ENCODE measurements at places on chromosomes 3 and 15.

- DNase-seq, result no peak
Observed at GRCh38 chr3:151743855-151744254, 10.1 kb downstream of the AADACL2 start.

GRCh38 chr3:44981220-44981619 lies 5.2 kb downstream of the EXOSC7 start:
- DNase-seq, result no peak

DNA sequence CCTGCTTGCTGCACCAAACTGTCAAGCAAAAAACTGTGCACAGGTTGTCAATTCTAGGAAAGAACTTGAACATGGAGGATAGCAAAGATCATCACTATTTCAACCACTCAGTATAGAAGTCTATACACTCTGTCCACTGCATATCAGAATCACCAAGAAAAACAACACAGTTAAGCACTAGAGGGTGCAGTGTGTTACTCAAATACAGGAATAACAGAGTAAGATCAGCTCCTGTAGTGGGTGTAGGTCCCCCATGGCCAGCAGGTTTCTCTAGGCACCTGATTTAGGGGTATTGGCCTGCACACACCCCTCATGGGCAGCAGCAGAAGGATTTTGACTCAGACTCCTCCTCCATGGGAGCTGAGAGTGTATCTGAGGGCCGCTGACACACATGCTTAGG lies 464.1 kb downstream of the EPHA6 start:
- DNase-seq, result no peak

- no peak for DNase-seq
Observed at GRCh38 chr15:39084674-39085530, 496.0 kb upstream of the THBS1 start.

DNA sequence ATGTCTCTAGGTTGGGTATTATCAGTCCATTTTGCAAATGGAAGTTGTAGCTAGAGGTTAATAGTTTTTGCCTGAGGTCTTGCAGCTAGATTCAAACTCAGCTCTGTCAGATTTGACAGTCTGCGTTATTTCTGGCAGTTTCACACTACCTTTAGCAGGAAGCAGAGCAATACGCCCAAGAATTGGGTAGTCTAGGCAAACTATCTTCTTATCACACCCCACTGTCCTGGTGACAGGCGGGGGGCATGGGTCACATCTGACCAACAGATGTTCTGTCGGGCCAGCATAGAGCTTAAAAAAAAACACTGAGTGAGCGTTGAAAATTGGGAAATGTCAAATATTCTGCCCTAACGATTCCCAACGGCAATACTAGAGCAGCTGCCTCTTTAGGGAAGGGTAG lies 5.7 kb downstream of the GPR160 start:
- no peak for DNase-seq

DNA sequence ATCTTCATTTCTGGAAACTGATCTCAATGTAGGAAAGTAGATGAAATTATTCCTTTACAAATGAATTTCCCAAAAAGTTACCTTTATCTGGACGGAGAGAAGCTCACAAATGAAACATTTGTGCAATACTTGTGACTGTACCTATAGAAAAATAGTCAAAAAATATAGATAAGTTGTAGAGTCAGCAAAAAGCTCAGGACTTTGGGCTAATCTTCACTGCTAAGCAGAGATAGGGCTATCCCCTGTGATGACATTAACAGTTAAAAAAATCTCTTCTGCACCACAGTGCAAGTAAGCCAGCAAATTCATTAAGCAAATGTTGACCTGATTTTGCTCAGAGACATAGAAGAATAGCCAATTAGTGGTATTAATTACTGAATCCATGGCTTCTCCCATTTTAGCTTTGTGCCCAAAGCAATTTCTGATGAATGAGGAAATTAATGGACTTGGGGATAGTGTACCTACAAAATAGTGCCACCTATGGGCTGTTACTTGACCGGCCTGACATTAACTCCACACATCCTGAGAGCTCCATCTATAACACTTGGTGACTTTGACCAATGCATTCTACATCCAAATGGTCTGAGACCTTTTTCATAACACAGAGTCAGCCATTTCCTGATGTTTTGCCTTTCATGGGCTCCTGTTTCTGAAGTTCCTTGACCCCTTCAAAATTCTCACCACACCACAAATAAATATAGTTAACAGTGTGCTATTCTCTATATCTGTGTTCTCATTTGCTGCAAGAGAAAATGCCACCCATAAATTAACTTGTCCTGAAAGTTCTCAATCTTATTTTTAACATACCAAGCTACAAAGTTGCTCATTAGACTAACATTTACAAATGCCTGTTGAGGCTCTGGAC lies 105.0 kb downstream of the SSR3 start:
- no peak for DNase-seq

- no peak for DNase-seq
Observed at GRCh38 chr3:153442799-153443487, 280.9 kb downstream of the RAP2B start.

DNA sequence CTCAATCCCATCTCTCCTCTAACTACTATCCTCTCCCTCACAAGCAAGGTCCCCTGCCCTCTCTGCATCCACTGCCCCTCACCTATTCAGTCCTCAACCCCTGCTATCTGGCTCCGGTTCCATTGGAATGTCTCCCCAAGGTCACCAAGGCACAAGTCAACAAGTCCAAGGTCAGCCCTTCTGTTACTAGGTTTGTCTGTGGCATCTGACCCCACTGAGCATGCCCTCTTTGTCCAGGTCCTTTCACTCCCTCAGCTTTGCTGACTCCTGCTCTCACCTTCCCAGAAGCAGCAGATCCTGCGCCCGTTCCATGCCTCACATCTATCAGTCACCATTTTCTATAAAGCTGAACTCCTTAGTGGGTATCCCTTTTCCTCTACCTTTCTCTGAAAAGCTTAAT lies 8.3 kb upstream of the SEMA7A start:
- DNase-seq, result no peak

Measured in osteocyte (in vitro differentiated cells).